ENCODE measurements at places on chromosomes 5 and 9. TPM values are rescaled to one million over a fixed set of nuclear protein-coding genes. Genes with fewer than 3 reads are reported as not detected.

DNA sequence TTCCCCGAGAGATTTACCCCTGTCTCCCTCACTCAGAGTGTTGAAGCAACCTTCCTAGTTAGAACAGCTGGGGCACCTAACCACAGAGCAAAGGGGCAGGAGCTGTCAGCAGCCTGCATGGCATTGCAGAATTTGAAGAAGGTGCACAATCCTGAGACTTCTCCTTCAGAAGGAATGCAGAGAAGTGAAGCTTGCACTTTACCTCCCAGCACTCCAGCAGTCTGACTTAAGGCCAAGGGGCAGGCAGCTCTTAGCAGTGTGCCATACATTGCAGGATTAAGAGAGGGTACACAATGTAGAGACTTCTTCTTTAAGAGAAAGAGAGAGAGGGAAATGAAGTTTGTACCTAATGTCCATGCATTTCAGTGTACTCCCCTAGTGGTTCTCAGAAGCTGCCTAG is 236.0 kb upstream of the FBXL7 start:
- DNase-seq, result no peak

Gene BHMT2
- not detected for polyA plus RNA-seq

GRCh38 chr5:167897371-167897770 is 394.1 kb upstream of the WWC1 start:
- no peak for DNase-seq

Gene SLC4A9
- not detected for polyA plus RNA-seq

GRCh38 chr5:16773991-16774390 is 157.2 kb upstream of the RETREG1 start:
- no peak for DNase-seq

- no peak for DNase-seq
Measured at GRCh38 chr5:148856009-148856367, 29.6 kb downstream of the ADRB2 start.

GRCh38 chr9:98992107-98992884 is 48.6 kb downstream of the COL15A1 start:
- no peak for DNase-seq

GRCh38 chr5:81334304-81335061 is 33.1 kb downstream of the ZCCHC9 start:
- no peak for DNase-seq

- DNase-seq, result no peak
Measured at GRCh38 chr5:172901788-172902496, 57.3 kb upstream of the RPL26L1 start.

DNA sequence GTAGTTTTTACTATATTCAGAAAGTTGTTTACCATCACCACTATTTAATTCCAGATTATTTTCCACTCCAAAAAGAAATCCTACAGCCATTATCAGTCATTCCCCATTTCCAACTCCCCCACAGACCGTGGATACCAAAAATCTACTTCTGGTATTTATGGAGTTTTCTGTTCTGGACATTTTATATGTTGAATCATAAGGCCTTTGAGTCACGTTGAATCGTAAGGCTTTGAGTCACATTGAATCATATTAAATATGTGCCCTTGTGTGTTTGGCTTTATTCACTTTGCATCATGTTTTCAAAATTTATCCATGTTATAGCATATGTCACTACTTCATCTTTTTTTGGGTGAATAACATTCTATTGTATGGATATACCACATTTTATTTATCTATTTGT is 454.1 kb upstream of the NUDT12 start:
- no peak for DNase-seq

Gene IRX4
- not detected for polyA plus RNA-seq

Gene SLC6A19
- not detected for polyA plus RNA-seq

Gene FIBCD1
- not detected for polyA plus RNA-seq

DNA sequence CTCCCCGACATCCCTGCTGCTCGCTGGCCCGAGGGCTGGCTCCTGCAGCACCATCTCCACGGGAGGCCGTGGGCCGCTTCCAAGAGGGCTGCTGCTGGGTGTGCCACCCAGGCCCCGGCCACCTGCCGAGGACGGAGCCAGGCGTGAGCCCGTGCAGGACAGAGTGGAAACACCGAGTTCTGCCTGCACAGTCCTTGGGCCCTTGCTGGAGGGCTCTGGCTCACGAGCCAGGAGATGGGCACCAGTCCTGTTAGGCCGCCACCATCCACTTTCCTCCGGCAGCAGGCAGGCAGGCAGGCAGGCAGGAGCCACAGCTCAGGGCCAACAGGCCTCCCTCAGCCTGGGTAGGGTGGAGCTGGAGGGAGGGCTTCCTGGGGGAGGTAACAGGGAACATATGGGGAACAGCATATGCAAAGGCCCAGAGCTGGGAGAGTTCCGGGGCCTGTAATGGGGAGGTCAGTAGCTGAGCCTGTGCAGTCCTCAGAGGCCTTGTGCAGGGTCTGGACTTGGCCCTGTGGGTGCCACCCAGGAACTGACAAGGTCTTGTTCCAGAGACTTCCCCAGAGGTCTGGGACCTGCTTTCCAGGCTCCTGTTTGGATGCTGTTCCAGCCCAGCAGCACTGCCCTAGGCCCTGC is 31.9 kb downstream of the RXRA start:
- no peak for DNase-seq

Gene EQTN
- polyA plus RNA-seq, result 0.62 TPM

DNA sequence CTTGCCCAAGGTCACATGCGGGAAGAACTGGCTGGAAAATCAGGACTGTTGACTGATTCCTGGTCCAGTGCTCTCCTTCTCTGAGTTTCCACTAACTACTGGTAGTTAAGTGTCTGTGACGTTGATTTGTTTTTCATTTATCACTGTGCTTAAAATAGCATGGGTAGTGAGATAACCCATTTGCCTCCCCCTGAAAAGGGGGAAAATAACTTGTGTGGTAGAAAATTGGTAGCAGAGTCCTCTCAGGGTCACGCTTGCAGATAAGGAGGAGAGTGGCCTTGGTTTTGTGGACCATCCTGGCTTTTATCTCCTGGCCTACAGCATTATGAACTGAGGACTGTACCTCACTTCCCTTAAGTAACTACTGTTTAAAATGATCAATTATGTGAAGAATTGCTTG is 10.9 kb downstream of the FUBP3 start:
- no peak for DNase-seq

Gene LCN10
- 55.6 TPM for polyA plus RNA-seq

GRCh38 chr9:7228726-7229125 is 471.0 kb downstream of the KDM4C start:
- DNase-seq, result no peak

DNA sequence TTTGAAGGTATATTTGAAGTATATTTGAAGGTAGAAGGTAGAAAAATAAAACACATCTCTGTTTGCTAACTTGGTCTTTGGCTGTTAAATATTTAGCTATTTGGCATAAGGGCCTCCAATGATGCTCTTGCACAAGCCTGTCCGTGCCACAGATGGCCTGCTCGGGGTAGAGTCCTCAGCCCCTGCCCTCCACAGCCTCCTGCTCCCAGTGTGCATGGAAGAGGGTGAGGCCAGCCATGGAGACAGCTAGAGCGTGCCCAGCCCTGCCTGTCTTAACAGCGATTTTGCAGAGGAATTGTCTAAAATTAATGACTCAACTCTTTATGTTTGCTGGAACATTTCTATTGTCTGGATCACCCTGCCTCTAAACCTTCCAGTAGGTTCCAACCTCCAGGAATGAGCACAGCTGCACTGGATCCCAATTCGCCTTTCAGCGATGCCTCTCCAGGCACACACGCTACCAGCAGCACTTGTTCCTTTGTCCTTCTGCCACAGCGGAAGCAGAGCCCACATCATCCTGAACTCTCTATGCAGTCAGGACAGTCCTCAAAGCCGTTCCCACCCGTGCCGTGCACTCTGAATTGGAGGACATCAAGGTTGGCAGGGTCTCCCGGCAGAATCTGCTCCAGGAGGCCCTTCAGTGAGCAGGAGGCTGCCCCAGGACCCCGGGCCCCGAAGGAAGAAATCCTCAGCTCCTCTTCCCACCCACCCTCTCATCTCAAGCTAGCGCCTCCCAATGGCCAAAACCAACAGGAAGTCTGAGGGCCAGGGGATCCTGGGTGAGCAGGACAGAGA is 254.0 kb upstream of the IRX1 start:
- DNase-seq, result no peak

DNA sequence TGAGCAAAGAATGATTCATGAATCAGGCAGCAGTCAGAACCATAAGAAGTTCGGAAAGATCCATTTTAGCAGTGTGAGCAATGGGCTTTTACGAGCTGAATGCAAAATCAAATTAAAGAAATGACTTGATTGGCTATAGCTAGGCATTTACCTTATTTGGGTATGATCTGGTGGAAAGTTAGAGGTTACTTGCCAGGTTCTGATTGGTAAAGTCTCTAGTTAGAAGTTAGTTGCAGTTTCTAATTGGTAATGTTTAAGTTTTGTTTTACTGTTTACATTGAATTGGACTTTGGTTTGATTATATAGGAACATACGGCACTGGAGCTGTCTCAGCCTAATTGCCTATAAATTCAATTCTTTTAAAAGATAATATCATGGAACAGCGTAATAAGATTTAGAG is 97.9 kb downstream of the ITGA1 start:
- DNase-seq, result no peak

Gene TPPP
- polyA plus RNA-seq, result not detected

- DNase-seq, result no peak
Measured at GRCh38 chr5:148268566-148268965, at the start of gene SPINK13. SPINK13 (plus strand) TSS chr5:148268794; CDS start chr5:148270073, 1,279 bp downstream.

Gene TGFBI
- 1.4 TPM for polyA plus RNA-seq

- no peak for DNase-seq
Measured at GRCh38 chr9:91405343-91406077, 18.1 kb downstream of the NFIL3 start.

- no peak for DNase-seq
Measured at GRCh38 chr5:8912106-8912505, 633.8 kb downstream of the SEMA5A start.

Data from naive B cell (primary cell).